ENCODE measurements at places on chromosomes 13 and 19. TPM values are rescaled to one million over a fixed set of nuclear protein-coding genes. Genes with fewer than 3 reads are reported as not detected.

- no peak for DNase-seq
These were observed 304.4 kb downstream of the SUCLA2 start for GRCh38 chr13:47696674-47697073.

DNA sequence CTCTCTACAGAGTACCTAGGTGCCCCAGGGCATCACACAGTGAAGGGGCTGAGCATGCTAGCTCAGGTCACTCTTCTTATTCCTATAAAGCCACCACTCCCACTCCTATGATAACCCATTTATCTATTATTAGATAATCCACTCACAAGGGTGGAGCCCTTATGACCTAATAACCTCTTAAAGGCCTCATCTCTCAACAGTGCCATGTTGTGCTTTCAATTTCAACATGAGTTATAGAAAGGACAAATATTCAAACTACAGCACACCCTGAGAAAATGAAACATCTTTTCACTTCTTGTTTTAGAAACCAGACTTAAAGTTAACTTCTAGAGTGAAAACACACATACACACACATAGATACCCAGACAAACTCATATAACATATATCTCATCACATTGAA lies 1494.9 kb upstream of the MIR17HG start:
- DNase-seq, result no peak

GRCh38 chr13:27981006-27981708 lies 7.3 kb downstream of the URAD start:
- no peak for DNase-seq

GRCh38 chr19:46478356-46478986 lies 7.1 kb upstream of the PNMA8A start:
- DNase-seq, result peak; percentile 60

The NKPD1 gene
- total RNA-seq, result 0.76 TPM

DNA sequence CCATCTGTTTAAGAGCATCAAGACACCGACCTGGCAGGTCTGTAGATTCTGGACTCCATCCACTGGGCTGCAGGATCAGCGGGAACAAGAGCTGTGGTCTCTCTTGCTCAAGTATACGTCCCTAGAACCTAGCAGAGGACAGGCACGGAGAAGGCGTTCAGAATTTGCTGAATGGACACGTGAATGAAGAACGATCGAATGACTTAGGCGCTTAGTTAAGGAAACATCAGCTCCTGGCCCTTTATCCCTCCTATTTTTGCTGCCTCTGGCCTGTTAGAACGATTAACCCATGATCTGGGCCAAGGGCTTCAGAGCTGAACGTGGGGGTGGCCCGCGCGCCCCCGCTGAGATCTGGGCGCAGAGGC lies 953 bp downstream of the DZIP1 start:
- no peak for DNase-seq

The RASAL3 gene
- 1.6 TPM for total RNA-seq

GRCh38 chr13:100633461-100633860 lies 41.1 kb downstream of the TMTC4 start:
- no peak for DNase-seq

The GNG8 gene
- not detected for total RNA-seq

GRCh38 chr19:33458171-33458633 lies 63.4 kb downstream of the PEPD start:
- DNase-seq, result no peak

GRCh38 chr19:41893899-41894298 lies 10.9 kb downstream of the ARHGEF1 start:
- DNase-seq, result no peak

The ATP4A gene
- 0.59 TPM for total RNA-seq

GRCh38 chr13:72400856-72401255 lies 326.6 kb downstream of the MZT1 start:
- DNase-seq, result no peak
